ENCODE measurements at places on chromosomes 2 and 18. TPM values are rescaled to one million over a fixed set of nuclear protein-coding genes. Genes with fewer than 3 reads are reported as not detected.

GRCh38 chr18:52283927-52284326 is 56.1 kb upstream of the DCC start:
- ATAC-seq: no peak

GRCh38 chr2:42910645-42911405 is 118.4 kb upstream of the HAAO start:
- no peak for ATAC-seq

GRCh38 chr2:75698918-75699317 is 11.8 kb downstream of the GCFC2 start:
- ATAC-seq: no peak

- no peak for ATAC-seq
Observed at GRCh38 chr2:4553241-4553640, 849.9 kb downstream of the DCDC2C start.

- ATAC-seq: no peak
Observed at GRCh38 chr2:176852667-176853066, 359.9 kb upstream of the HNRNPA3 start.

The UGT1A4 gene
- total RNA-seq: 0.08 TPM

DNA sequence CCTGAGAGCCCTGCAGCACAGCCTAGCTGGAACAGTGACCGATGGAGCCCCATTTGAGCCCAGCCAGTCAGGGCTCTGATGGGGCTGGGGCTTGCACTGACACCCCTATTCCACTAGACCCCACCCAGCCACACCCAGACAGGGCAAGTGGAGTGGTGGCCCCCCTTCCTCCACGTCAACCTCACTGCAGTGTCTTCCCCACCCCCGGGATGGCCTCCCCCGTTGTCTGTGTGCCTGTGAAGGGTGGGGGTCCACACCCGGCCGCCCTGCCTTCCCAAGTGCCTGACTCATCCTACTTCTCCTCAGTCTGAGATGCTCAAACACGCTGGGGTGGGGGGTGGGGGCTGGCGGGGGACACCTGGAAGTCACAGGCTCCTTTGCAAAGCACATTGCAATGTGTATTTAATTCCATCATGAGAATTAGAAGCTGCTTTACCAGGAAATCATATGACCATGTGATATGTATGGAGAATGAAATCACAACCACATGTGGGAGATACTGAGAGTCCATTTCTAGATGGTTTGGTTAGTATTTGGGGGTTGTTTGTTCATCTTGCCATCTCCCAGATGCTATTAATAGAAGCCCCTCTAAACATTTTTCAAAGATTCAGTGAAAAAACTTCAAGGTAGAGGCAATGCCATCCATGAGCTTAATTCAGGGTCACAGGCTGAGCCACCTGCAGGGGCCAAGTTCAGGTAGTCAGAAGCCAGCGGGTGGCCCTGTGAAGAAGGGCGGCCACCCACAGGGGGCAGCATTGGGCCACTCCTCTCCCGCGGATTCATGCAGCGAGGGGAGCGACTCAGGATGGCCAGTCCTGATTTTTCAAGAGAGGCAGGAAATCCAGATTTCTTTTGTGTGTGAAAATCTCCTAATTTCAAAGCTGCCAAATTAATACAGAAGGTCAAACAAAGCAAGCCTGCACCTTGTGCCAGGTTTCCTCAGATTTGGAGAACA is 22.7 kb upstream of the GMPPA start:
- peak; percentile 93 for ATAC-seq

The PSD4 gene
- total RNA-seq: 2.2 TPM

The REG1B gene
- not detected for total RNA-seq

DNA sequence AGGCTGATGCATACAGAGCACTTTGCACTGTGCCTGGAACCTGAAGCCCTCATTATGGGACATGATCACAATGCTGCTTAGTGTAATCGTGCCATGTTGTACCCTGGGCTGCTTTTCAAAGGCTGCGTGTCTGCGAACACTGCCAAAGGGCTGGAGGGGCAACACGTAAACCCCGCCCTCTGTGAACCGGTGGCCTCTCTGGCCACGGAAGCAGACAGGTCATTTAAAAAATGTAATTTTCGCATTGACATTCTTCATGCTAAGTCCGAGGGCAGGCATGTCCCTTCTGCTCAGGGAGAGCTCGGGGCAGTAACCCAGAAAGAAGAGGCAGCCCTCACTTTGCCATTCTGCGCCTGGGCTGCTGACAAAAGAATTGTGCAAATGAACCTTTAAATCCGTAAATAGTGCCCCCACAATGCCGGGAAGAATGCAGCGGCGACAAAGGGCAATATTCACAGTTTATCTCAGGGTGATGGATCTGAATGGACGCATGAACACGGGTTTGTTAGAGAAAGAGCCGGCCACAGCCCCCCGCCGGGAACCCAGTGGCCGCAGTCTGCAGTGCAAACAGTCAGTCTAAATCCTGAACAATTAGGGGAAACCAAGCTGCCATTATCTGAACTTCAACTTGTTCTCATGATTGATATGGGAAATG is 226.1 kb downstream of the MYCN start:
- ATAC-seq: peak; percentile 72

DNA sequence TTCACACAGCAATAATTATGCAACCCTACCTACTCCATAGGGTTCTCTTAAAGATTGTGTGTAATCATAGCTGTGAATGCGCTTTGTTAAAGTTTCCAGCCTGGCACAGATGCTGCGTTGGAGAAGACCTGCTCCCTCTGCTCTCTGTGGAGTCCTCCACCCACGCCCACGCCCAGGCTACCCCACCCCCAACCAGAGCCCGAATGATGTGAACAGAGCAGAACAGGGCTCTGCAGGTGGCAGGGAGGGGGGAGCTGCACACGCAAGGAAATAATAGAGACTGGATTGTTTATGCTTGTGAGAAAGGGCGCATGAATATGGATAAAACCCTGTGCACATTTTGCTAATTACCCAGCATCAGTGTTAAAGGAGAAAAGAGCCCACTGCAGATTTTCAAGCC is 447.5 kb downstream of the BCL11A start:
- ATAC-seq: no peak

The SKOR2 gene
- not detected for total RNA-seq

GRCh38 chr2:231399853-231400680 is 4.6 kb downstream of the B3GNT7 start:
- peak; percentile 38 for ATAC-seq

GRCh38 chr2:21772624-21773023 is 648.9 kb downstream of the TDRD15 start:
- no peak for ATAC-seq

DNA sequence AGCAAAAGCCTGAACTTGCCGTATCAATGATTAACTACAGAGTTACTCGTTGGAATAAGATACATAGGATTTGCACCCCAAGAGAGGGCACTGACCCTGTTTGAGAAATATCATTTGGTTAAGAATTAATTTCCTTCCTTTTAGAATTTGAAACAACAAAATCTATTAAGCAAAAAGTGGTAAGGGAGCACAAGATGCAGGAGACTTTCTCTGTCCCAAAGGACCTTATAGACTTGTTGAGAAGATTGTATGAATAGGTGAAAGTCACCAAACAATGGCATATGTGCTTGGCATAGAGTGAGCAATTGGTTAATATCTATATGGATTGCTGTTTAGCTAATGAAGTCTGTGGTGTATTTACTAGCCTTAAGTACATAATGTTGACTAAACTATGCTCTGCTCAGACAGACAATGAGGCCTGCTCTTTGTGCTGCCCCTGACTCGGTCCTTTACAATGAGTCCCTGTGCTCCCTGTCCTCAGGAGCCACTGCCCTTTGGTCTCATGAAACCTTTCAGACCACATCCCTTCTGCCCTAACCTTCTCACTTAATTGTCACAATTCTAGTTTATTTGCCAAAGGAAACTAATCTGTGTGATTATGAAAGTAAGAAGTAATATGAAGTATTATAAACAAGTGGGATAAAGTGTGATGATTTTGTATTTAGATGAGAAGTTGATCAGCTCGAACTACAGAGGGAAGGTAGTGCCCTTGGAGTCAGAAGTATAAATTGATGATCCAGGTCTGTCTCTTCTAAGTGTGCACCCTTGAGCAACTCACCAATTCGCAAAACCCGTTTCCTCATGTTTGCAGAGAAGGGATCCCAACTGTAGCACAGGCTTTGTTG is 21.2 kb upstream of the HNMT start:
- no peak for ATAC-seq

GRCh38 chr2:192035731-192036442 is 158.8 kb downstream of the TMEFF2 start:
- no peak for ATAC-seq

Measured in motor neuron (in vitro differentiated cells).